ENCODE measurements at places on chromosomes 7 and 10.
A peak's percentile ranks its signal among the peaks of the same experiment; 100 is the strongest.

DNA sequence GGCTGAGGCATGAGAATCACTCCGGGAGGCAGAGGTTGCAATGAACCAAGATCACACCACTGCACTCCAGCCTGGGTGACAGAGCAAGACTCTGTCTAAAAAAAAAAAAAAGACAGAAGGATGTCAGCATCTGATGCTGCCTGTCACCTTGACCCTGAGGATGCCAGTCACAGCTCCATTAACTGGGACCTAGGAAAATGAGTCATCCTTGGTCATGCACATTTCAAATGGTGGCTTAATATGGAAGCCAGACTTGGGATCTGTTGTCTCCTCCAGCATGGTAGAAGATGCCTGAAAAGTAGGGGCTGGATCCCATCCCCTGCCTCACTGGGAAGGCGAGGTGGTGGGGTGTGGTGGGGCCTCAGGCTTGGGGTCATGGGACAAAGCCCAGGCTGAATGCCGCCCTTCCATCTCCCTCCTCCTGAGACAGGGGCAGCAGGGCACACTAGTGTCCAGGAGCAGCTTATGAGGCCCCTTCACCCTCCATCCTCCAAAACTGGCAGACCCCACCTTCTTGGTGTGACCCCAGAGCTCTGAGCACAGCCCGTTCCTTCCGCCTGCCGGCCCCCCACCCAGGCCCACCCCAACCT is 1.3 kb downstream of the NOS3 start:
- DNase-seq: no peak

DNA sequence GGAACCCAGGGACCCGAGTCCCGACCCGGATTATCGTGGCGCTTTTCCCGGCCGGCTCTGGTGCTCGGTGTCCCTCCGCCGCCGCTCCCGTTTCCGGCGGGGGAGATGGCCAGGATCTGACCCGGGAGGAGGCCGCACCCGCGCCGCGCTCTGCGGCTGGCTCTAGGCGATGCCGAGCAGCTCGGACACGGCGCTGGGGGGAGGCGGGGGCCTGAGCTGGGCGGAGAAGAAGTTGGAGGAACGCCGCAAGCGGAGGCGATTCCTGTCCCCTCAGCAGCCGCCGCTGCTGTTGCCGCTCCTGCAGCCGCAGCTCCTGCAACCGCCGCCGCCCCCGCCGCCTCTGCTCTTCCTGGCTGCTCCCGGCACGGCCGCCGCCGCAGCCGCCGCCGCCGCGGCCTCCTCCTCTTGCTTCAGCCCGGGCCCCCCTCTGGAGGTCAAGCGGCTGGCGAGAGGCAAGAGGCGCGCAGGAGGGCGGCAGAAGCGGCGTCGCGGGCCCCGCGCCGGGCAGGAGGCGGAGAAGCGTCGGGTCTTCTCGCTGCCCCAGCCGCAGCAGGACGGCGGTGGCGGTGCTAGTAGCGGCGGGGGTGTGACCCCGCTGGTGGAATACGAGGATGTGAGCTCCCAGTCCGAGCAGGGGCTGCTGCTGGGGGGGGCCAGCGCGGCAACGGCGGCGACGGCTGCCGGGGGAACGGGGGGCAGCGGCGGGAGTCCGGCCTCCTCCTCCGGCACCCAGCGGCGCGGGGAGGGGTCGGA is 593 bp downstream of the CDK13 start:
- DNase-seq: peak; percentile 9

DNA sequence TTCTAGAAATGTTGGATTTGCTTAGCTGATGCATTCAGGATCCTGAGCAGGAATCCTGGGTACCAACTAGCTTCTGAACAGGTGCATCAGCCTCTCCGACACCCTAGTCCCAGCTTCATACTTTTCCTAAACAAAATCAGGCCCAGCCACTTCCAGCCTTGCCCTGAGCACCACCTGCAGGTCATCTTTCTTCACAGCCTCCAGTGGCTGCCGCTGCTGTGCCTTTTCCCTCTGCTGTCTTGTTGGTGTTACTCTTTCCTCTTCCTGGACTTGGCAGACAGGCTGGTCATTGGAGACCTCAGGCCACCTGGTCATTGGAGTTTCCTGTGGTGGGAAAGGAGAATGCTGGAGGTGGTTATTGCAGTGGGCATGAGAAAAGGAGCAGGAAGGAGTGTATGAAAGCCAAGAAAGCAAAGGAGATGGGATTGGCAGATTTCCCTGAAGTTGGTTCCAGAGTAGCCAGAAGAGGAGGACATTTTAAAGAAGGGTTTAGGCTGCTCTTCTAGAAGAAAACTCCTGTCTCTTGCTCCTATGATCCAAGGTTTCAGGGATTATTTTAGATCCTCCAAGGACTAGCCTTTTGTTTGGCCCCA is 48.2 kb upstream of the NFKB2 start:
- no peak for DNase-seq

DNA sequence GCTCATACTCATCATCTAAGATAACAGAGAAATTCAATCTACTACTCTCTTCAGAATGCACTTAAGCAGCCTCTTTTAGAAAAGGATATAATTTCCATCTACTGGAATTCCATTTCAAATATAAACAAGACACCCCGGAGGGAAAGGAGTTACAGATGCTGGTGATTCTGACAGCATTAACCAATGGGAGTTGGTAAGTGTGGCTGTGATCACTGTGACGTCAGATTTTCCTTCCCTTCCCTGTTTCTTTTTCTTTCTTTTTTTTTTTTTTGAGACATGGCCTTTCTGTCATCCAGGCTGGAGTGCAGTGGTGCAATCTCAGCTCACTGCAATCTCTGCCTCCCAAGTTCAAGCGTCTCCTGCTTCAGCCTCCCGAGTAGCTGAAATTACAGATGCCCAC is 106.6 kb downstream of the ACTR3B start:
- DNase-seq: no peak

DNA sequence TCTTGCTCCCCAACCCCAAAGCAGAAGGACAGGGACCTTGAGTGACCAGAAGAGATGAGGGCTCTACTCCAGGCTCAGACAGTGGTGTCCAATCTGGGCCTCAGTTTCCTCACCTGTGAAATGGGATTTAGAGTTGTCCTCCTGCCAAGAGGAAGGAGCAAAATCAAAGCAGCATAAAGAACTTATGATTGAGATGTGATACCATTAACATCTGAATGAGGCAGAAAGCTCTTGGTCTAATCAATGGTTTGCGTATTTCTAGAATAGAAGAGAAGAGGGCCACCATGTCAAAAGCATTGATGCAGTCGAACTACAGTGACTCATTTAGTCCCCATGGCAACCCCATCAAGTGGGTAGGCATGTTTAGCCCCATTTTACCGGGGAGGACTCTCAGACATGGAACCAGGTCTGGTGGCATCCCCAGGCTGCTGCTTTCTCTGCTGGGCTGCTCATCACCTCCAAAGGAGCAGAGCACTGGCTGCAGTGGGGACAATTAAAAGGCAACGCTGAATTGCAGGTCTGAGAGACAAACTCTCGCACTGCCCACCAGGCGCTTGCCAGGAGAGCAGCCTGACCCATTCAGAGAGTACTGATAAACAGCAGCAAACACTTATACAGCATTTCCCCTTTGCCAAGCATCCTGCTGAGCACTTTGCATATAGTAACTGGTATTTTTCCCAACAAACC is 175.9 kb downstream of the NEURL1 start:
- no peak for DNase-seq

DNA sequence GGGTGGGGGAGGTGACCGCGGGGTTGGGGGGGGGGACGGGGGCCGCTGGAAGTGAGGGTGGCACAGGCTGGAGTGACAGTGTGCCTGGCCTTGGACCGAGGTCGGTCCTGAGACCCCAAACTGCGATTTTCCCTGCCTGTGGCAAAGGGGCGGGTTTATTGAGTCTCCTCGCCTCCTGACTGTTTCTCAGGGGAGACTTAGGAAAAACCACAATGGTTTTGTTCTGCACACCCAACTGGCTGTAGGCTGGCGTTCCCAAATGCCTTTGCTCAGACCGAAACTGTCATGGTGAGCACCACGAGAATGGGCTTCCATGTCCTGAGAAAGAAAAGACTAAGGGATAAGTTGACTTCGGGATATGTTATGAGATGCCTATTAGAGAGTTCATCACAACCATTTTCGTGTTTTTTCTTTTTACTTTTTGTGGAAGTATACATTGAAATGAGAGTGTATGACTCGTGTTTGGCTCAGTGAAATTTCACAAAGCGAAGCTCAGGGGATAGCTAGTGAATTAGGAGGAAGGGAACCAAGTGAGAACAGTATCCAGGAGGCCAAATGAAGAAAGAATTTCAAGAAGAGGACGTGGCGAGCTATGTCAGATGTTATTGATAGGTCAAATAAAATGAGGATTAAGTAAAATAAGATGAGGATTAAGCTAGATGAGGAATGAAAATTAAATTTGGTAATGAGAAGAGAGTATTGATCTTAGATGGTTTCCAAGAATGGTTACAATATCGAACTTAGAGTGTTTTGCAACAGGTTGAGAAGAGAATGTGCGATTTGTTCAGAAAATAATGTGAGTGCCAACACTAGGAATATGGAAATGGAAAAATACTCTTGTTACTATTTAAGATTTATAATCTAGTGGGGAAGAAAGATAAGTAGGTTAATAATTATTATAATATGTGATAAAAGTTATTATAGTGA is 918 bp downstream of the NET1 start:
- no peak for DNase-seq

- DNase-seq: peak; percentile 83
Measured at GRCh38 chr10:97632949-97633884, at the start of gene MORN4. MORN4 (minus strand) TSS chr10:97633500; CDS start chr10:97619653, 13,847 bp downstream.

DNA sequence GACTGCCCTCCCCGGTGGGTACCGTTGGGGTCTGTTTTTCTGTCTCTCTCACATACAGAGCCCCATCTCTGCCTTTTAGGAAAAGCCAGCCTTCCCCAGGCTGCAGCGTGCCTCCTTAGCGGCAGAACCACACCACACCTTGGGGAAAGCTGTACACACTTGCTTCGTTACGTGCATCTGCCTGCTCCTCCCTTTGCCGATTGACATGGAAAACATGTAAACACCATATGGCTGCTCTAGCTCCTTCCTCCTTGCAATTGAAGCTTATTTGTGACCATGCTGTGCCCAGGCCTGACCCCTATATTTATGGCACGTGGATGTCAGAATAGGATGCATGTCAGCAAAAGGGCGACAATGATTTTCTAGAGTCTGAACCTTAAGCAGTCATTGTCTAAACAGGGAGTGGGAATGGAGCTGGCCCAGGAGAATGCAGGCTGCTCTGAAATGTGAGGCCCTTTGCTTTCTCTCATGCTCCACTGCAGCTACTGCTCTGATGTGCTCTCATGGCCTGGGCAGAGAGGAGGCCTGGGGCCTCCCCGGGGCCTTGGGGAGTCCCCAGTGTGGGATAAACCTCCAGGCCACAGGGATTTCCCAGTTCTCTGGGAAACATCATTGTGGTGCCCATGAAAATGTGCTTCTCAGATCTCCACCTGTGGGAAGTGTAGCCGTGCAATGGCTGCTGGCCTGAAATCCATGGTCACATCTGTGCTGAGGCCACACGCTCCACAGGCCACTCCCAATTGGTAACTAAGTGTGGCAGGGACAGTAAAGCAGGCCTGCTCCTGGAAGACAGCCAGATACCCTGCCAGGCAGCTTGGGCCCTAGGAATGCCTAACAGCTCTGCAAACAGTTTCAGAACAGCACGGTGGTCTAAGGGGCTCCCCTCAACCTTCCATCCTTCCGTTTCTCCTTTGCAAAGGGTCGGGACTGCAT is 18.6 kb downstream of the PDE6C start:
- DNase-seq: no peak

- DNase-seq: no peak
Measured at GRCh38 chr10:67629461-67629971, 66.5 kb downstream of the CTNNA3 start.

GRCh38 chr7:11170863-11171568 is 197.3 kb downstream of the PHF14 start:
- no peak for DNase-seq

Measured in T-helper 22 cell (primary cell).